SK-N-SH (cell line): ENCODE measurements at places on chromosomes 11 and 22.

DNA sequence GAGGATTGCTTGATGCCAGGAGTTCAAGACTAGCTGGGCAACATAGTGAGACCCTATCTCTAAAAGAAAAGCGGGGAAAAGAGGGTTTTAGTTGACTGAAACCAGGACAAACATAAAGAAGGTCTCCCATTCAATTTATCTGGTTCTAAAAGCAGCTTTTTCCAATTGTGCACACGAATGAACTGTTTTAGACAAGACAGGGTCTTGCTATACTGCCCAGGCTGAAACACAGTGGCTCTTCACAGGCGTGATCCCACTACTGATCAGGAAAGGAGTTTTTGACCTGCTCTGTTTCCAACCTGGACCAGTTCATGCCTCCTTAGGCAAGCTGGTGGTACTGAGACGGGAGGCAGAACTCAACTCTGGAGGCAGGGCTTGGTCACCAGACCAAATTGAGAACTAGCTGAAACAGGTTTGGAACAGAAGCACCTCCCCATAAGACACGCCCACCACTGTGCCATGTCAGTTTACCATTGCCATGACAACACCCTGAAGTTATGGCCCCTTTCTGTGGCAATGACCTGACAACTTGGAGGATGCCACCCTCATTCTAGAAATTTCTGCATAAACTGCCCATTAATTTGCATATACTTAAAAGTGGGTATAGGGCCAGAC is 2.8 kb upstream of the NUCB2 start:
- no peak for DNase-seq

DNA sequence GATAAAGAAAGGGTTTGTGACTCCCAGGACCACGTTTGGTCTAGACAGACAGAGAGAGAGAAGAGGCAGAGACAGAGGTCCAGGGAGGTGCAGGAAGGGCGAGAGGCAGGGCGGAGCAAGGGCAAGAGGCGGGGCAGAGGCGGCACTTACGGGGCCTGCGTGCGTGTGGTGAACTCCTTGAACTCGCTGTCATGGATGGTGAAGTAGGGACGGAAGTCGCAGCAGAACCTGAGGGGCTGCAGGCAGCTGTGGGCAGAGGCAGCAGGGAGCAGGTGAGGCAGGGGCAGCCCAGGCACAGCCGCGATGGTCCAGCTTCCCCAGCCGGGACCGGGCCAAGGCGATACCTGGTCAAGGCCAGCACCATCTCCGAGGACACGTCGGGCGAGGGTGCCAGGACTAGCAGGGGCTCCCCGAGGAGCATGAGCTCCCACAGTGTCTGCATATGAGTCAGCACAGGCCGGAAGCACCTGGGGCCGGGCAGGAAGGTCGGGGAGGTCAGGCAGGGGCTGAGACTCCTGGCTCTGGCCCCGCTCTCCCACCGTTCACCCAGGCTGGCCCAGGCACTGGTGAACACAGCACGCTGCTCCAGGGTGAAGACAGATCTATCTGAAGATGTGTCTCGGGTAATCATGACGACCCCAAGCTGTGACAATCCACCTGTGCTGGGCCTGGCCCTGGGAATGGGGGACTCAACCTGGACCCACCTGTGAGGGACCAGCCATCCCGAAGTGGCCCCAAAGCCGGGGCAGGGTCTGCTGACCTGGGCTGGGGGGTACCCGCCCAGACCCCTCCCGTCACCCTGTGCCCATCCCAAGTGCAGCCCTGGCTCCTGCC is 7.2 kb upstream of the PLXNB2 start:
- DNase-seq: peak; percentile 22

DNA sequence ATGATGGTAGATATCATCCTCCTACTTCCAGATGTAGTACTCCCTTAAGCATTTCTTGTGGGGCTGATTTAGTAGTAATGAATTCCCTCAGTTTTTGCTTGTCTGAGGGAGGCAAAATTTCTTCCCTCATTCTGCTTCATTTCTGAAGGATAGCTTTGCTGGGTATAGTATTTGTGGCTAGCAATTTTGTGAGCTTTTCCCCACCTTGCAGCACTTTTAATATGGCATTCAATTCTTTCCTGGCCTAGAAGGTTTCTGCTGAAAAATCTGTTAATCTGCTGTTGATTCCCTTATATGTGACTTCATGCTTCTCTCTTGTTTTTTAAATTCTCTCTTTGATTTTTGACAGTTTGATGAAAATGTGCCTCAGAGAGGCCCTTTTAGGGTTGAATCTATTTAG is 50.4 kb downstream of the KCNQ1OT1 start:
- no peak for DNase-seq

GRCh38 chr11:124294687-124295086 is 19.1 kb downstream of the OR8D1 start:
- no peak for DNase-seq

GRCh38 chr11:112697391-112698178 is 263.6 kb upstream of the NCAM1 start:
- no peak for DNase-seq

- DNase-seq: no peak
Observed at GRCh38 chr11:116888024-116888423, 50.6 kb upstream of the APOA1 start.

DNA sequence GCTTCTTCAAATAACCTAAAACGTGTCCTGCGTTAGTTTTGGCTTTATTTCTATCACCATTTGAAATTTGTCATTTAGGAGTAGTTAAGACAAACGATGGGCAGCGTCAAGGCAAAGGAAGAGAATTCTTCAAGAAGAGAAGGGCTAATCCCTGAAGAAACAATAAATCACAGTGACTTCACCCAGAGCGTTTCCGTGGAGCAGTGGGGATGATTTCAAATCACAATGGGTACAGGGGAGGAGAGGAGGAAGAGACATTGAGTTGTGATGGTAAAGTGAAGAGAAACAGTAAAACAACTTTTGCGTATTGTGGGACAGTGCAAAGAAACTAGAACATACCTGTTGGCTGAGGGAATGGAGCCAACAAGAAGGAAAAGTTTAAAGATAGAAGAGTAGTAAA is 9.7 kb downstream of the PDGFD start:
- no peak for DNase-seq

DNA sequence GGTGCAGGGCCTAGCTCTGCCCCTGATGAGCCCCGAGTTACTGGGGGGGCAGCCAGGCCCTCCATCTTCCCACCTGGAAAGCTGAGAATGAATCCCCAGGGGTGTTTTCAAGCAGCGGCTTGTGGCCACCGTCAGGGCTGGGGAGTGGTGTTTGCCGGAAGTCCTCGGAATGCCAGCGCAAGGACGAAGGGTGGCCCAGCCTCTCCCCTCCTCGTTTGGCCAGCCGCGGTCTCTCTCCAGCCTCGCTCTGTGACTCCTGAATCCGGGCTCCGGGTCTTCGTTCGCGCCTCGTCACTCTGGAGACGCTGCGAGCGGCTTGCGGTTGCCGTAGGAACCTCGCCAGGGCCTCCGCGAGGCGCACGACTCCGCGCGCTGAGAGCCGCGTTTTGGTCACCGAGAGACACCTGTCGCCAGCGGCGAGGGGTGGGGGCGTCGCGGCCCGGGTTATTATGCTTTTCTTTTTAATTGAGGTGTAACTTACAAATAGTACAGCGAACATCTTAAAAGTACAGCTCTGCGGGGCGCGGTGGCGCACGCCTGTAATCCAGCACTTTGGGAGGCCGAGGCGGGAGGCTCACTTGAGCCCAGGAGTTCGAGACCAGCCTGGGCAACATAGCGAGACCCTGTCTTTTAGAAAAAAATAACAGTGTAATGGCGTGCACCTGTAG is 6.3 kb upstream of the KDELR3 start:
- peak; percentile 84 for DNase-seq

DNA sequence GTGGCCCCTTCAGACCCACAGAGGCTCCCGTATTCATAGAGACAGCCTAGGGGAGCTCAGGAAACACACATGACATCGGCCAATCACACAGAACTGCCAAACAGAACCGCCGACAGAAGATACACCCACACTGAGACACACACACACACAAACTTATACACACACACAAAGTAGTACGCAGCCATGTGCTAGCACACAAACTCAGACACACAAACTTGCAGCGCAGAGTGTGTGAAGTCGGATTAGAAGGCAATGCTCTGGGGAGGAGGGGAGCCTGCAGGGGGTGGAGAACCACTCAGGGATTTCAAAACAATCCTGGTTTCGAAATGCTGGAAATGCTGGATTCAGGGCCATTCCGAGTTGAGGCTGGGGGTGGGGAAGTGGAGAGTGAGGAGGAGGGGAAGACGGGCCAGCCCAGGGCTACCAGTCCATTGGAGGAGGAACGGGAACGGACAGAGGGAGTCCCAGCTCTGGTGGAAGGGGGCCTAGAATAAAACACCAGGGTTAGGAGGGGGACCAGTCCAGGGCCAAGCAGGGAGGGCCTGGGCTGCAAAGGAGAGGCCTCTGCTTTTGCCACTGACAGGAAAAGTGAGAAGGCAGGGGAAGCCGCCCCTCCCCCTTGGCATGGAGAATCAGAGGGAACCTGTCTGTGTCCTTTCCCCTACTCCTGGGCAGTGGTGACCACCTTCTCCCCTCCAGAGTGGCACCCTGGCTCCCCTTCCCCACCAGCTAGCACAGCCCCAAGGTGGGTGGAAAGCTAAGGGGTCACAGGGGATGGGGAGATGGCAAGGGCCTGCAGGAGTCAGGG is 4.4 kb downstream of the BCL9L start:
- DNase-seq: peak; percentile 30

DNA sequence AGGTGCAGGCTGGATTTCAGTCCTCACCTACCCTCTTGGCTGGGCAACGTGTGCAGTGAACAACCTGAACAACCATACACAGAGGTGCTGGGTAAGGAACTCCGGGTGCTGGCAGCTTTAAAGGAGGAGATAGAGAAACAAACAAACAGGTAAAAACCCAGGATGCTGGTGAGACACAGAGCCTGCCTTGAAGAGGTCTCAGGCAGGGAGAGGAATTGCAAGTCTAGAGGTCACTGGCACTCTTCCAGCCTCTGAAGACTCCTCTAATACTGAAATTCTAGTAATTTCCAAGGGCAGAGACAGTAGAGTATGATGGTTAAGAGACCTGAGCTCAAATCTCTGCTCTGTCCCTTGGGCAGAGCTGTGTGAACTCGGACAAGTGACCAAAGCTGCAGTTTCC is 192.5 kb downstream of the CEP164 start:
- no peak for DNase-seq

DNA sequence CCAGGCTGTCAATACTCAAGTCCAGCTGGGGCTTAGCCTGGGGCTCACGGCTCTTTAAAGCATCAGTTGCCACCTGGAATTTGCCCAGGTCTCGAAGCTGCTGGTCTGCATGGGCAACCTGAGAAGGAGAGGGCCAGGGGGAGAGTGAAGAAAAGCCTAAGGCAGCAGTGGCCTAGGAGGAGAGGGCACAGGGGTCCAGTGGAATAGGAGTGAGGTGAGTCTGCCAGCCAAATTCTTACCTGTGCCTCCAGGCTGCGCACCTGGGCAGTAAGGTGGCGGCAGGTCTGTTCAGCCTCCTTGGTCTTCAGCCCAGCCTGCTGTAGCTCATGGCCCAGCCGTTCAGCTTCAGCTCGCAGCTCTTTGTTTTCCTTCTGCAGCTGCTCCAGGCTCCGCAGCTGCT is 10.0 kb downstream of the IL18BP start:
- DNase-seq: no peak

- DNase-seq: peak; percentile 82
Observed at GRCh38 chr11:122505304-122506006, 150.1 kb upstream of the UBASH3B start.

DNA sequence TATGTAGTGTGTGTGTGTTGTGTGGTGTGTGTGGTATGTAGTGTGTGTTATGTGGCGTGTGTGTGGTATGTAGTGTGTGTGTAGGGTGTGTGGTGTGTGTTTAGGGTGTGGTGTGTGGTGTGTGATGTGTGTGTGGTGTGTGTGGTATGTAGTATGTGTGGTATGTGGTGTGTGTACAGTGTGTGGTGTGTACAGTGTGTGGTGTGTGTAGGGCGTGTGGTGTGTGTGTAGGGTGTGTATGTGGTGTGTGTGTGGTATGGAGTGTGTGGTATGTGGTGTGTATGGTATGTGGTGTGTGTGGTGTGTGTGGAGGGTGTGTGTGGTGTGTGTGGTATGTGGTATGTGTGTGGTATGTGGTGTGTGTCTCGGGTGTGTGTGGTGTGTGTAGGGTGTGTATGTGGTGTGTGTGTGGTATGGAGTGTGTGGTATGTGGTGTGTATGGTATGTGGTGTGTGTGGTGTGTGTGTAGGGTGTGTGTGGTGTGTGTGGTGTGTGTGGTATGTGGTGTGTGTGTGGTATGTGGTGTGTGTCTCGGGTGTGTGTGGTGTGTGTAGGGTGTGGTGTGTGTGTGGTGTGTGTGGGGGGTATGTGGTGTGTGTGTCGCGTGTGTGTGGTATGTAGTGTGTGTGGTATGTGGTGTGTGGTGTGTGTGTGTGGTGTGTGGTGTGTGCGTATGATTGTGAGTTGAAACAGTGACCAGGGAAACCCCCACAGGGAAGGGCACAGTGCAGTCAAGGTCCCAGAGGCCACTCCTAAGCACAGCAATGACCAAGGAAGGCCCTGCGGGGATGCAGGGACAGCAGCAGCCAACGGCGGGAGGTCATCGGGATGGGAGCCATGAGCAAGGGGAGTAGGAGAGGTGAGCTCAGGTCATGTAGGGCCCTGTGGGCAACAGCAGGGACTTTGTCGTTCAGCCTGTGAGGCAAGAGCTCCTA is 2.9 kb upstream of the PPP6R2 start:
- DNase-seq: peak; percentile 39

GRCh38 chr11:106218106-106218505 is 140.6 kb downstream of the AASDHPPT start:
- DNase-seq: no peak

DNA sequence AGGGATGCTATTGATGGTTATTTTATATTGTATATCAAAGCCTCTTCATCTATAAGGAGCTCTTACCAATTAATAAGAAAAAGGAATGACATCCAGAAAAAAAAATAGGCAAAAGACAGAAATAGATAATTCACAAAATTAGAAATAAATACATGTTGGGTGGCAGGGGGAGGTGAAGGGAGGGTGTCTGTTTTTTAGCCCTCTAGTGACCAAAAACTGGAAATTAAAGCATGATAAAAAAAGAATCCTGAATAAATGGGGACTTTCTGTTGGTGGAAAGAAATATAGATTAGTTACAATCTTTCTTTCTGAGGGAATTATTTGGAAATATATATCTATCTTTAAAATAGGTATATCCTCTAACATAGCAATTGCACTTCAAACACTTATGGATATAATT is 42.0 kb upstream of the TTC36 start:
- DNase-seq: peak; percentile 34

DNA sequence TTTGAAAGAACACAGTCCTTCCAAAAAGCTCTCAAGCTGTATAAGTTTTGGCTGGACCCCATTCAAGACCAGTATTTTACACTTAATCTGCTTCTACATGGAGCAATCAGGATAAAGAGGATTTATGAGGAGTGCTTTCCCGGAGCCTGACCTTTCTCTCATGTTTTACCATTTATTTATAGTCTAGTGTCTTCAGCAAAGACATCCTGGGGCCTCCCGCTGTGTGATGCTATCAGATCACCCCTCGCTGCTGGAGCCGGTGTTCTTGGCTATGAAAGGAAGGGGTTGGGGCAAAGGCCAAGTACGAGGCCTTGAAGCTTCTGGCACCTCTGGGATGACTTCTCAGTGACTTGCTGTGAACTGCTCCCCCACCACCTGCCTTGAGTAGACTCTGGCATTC is 189.6 kb downstream of the ADAMTS15 start:
- DNase-seq: no peak

GRCh38 chr11:31810779-31811647 is at the start of gene PAX6:
Gene PAX6 (minus strand): TSS chr11:31811322. CDS start chr11:31806411, 4,911 bp downstream.
- DNase-seq: peak; percentile 60

GRCh38 chr11:125968354-125968753 is 22.5 kb downstream of the VSIG10L2 start:
- DNase-seq: no peak

- DNase-seq: no peak
Observed at GRCh38 chr11:78453140-78453935, 35.7 kb upstream of the GAB2 start.

GRCh38 chr22:42695294-42695693 is 25.4 kb downstream of the A4GALT start:
- DNase-seq: no peak

- DNase-seq: no peak
Observed at GRCh38 chr22:48205790-48206189, 1443.3 kb downstream of the TBC1D22A start.
